ENCODE measurements at places on chromosomes 7 and 10.

- DNase-seq = no peak
These were observed 19.7 kb downstream of the OIT3 start for GRCh38 chr10:72913287-72913686.

- no peak for DNase-seq
These were observed 74.6 kb downstream of the PAXIP1 start for GRCh38 chr7:154928136-154929005.

DNA sequence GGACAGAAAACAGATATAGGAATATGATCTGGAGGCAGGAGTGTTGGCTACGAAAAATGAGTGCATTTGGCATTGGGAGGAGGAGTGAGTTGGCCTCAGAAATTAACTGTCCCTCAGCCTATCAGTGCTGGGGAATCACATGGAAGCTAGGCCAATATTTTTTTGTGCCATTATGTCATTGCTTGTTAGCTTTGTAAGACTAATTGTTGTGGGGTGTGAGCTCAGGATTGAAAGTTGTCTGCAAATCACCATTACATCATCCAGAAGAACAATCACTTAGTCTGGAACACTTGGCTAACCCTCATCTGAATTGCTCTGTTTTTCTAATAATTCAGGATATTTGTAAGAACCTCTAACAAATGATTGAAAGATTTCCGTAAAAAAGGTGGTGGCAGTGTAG lies 45.2 kb upstream of the SEMA3D start:
- no peak for DNase-seq

DNA sequence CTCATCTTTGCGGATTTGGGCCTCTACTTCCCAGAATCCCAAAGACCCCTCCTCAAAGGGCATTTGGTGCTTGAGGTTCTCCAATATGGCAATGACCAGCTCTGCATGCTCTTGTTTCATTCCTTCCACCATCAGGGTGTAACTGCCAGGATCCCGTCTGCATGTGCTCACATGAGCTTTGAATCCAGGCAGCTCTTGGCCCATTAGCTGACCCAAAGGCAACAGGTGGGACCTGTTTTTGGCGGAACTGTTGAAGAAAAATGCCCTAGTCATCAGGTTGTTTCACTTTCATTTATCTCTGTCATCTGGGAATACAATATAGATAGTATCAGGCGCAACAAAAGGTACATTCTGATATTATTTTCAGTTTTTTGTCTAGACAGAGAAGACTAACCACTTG lies 159.1 kb upstream of the TCF7L2 start:
- no peak for DNase-seq

- no peak for DNase-seq
These were observed 33.0 kb upstream of the RNF32 start for GRCh38 chr7:156607332-156608172.

GRCh38 chr10:48802611-48803071 lies 118.0 kb downstream of the WDFY4 start:
- DNase-seq = no peak

DNA sequence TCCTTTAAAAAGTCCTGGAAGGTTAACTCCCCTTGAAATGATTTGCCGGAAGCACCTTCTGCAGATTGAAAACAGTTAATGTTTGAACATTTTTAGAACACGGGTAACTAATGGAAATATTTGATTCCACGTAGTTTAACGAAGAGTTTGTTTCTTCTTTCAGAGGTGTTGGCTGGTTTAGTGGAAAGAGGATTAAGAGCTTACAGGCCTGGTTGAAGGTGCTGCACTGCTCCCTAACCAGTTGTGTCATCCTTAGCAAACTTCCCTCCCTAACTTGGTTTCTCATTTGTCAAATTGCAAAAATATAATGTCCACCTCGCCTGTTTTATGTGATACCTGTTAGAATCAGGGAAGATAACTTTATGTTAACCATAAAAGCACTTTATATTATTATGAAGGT lies 243.0 kb upstream of the FZD8 start:
- DNase-seq = no peak
